ENCODE measurements at places on chromosomes 7 and 10.
A peak's percentile ranks its signal among the peaks of the same experiment; 100 is the strongest.

- DNase-seq: no peak
These were observed 29.4 kb upstream of the TNRC18 start for GRCh38 chr7:5452937-5453540.

- DNase-seq: no peak
These were observed 102.3 kb downstream of the MKX start for GRCh38 chr10:27643301-27643700.

DNA sequence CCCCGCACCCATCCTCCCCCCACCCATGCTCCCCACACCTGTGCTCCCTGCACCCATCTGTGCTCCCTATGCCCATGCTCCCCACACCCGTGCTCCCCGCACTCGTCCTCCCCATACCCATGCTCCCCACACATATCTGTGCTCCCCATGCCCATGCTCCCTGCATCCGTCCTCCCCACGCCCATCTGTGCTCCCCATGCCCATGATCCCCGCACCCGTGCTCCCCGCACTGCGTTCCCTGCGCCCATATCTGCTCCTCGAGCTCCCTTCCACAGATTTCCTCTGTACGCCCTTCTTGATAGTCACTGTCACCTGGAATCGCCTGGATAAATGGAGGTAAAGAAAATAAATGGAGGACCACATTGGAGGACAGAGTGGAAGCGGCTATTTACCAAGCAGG is 9.9 kb downstream of the DIP2C start:
- DNase-seq: no peak

DNA sequence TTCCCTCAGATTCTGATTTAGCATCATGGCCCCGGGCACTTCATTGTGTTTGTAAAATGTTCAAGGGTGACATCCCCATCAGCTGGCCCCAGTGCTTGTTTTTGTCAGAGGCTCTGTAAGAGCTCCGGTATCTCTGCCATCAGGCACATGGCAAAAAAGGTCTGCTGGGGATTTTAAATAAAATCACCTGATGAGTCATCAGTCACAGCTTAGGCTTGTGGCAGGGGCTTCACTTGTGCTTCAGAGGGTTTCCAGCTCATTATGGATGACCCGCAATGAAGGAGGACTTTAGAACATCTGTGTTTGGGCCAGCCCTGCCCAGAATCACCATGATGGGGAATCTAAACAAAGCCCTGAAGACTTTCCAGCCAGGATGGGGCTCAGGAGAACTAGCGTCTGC is 259.9 kb downstream of the ZEB1 start:
- DNase-seq: no peak

DNA sequence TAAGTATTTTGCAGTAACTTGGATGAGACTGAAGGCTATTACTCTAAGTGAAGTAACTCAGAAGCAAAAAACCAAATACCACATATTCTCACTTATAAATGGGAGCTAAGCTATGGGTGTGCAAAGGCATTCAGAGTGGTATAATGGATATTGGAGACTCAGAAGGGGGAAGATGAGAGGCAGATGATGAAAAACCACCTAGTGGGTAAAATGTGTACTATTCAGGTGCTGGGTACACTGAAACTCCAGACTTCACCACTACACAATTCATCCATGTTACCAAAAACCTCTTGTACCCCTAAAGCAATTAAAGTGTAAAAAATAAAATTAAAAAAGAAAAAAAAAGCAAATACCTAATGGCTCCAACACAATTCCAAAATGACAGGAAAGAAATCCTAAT is 351.7 kb downstream of the NXPH1 start:
- DNase-seq: no peak

GRCh38 chr7:116209561-116210070 is 723 bp upstream of the TES start:
- DNase-seq: no peak

GRCh38 chr10:114404171-114405010 is at the start of gene AFAP1L2:
Gene AFAP1L2, minus strand, starts transcription at chr10:114404502. Its CDS starts 47 bp downstream, at chr10:114404455.
- no peak for DNase-seq

DNA sequence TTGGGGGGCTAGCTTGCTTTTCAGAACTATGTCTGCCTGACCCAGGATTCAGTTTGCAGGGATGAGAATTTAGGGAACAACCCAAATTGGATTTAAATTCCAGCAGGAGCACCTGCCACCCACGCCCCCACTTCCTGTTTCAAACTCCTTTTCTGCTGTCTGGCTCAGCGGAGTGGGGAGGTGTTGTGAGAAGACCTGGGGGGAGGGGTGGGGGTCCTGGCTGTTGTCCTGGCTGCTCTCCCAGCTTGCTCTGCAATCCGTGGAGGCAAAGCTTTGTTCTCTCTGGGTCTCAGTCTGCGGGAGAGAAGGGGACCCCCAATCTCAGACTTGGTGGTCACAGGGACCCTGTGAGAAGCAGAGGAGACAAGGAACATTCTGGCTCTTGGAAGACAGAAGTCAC is 799 bp downstream of the KCNK18 start:
- DNase-seq: no peak

GRCh38 chr10:6756716-6757115 is 176.6 kb upstream of the PRKCQ start:
- DNase-seq: no peak

DNA sequence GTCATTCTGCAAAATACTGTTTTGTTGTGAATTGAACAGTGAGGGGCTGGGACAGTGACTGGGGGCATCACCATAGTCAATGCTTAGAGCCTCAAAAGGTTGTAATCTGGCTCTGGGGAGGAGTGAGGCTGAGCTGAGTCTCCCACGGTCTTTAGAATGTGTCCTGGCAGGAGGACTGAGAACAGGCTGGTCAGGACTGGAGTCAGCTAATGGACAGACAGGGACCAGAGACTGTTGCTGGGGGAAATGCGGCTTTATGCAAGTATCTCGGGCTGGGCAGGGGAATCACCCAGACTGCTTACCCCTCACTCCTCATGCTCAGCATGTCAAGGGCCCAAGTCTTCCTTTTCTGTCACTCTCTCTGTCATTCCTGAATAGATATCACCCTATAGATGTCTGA is 346.5 kb downstream of the TYW1 start:
- no peak for DNase-seq

DNA sequence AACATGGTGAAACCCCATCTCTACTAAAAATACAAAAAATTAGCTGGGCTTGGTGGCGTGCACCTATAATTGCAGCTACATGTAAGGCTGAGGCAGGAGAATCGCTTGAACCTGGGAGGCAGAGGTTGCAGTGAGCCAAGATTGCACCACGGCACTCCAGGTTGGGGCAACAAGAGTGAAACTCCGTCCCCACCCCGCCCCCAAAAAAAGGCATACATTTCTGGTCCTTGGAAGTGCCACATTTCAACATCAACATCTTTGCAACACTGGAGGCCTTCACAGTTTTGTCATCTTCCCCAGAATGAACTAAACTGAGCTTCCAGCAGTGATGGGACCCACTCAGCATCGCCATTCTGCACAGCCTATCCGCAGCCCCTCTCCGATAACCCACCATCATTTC is 36.6 kb downstream of the FAM53B start:
- DNase-seq: no peak

DNA sequence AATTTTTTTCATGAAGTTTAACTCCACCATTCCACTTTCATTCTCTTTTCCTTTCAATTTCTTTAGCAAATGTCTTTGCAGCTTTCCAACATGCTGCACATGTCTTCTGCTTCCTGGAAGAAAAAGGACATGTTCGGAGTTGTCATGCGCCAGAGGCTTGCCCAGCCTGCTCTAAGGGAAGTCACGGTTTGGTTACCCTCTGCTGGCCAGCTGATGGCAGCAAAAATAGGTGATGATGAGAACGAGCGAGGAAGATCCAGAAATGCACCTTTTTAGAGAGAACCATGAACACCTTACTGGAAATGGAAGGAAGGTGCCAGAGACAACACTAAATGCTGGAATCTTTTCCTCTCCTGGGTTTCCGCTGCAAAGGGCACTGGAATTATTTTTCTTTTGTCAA is 4.9 kb upstream of the ZSCAN21 start:
- no peak for DNase-seq

DNA sequence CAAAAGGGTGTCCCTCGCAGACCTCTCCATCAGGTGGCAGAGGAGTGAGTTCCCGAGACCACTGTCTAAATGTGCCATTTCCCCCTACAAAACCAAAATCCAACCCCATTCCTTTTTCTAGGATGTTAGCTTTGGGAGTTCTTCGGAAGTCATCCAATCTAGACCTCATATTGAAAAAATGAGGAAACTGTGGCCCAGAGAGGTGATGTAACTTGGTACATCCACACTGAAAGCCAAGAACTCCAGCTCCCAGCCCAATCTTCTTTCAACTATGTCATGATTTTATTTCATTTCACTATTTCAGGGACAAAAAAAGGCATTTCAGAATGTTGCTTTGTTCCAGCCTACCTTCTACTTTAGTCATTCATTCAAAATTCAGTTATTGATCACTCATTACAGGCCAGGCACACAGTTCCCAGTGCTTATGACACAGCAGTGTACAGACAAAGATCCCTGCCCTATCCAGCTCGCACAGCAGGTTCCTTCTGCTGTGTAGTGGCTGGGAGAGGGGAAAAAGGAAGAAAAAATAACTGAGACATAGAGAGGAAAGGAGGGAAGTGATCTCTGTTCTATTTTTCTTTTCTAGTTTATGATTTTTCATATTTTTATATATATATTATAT is 35.8 kb downstream of the SCRN1 start:
- no peak for DNase-seq

GRCh38 chr7:47418601-47419309 is 163.2 kb downstream of the TNS3 start:
- DNase-seq: no peak

DNA sequence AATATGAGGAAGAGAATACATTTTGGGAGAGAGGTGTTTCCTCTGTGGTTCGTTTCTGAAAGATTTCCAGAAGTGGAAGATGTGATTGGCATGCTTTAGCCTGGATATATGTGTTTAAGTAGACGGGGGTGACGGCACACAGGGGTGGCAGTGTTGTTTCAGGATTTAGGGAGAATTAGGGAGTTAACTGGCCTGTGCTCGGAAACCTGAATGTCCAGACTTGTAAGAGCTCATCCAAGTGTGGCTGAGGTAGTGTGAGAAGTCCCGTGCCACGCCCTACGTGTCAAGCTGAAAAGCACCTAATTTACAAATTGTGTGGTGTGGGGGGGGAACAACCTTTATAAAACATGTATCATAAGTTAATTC is 1.1 kb downstream of the RALA start:
- DNase-seq: no peak

DNA sequence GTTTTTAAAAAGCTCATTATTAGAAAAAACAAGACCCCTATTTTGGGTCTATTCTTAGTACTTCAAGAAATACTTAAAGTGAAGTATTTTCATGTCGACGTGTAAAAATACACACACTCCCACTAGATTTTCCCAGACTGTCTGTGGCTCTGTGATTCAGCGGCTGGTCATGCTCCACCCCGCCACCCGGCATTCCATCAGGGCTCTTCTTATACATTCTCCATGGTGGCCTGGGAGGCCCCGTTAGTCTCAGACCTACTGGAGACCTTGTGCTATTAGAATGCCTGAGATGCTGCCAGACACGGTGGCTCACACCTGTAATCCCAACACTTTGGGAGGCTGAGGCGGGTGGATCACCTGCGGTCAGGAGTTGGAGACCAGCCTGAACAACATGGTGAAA is 13.1 kb downstream of the TECPR1 start:
- no peak for DNase-seq

- DNase-seq: no peak
These were observed 125.5 kb upstream of the VSTM2A start for GRCh38 chr7:54416678-54417077.

- DNase-seq: peak; percentile 97
These were observed 35.4 kb downstream of the MALSU1 start for GRCh38 chr7:23334482-23335056.

DNA sequence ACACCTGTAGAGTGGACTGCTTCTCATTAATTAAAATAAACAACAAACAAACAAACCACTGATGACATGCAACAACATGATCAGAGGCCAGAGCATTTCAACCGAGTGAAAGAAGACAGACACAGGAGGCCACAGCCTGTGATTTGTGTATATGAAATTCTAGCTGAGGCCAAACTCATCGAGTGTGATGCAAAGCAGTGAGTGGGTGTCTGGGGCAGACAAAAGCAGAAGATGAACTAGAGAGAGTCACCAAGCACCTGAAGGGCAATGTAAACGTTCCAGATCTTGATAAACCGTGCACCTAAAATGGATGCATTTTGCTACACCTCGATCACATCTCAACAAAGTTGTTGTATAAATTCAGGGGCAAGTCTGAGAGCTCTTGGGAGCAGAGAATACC is 108.4 kb downstream of the KLF6 start:
- no peak for DNase-seq

GRCh38 chr7:15753887-15754579 is 67.5 kb upstream of the MEOX2 start:
- no peak for DNase-seq

GRCh38 chr7:143433759-143434158 is 9.5 kb upstream of the TAS2R60 start:
- DNase-seq: no peak

- no peak for DNase-seq
These were observed 1.3 kb upstream of the CLDN4 start for GRCh38 chr7:73829505-73829904.

GRCh38 chr10:48749254-48749787 is 64.6 kb downstream of the WDFY4 start:
- DNase-seq: no peak

- DNase-seq: no peak
These were observed 8.6 kb upstream of the ZNF713 start for GRCh38 chr7:55878691-55879090.

- no peak for DNase-seq
These were observed 109.1 kb upstream of the CTTNBP2 start for GRCh38 chr7:117982071-117983055.

GRCh38 chr7:155644971-155645509 is 579 bp downstream of the RBM33 start:
- peak; percentile 30 for DNase-seq

DNA sequence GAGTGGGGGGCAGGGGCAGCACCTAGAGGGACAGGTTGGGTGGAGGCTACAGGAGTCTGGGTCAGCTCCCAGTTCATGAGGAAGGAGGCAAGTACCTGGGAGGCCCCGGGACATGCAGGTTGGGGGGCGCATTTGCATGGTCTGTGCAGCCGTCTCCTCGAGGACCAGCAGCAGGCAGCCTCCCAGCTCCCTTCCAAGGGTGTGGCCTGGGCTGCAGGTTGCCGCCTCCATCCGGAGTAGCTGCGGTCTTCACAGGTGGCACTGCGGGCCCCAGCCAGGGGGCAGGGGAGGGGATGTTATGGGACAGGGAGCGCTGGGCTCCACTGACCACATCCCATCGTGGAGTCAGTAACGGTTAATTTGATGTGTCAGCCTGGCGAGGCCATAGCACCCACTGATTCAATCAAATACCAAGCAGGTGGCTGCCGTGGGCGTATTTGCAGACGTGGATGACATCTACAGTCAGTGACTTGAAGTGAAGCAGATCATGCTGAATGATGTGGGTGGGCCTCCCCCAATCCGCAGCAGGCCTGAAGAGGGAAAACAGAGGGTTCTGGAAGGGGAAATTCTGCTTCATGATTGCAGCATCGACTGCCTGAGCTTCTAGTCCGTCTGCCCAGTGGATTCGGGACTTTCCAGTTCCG is 81.6 kb downstream of the PRKAG2 start:
- no peak for DNase-seq

DNA sequence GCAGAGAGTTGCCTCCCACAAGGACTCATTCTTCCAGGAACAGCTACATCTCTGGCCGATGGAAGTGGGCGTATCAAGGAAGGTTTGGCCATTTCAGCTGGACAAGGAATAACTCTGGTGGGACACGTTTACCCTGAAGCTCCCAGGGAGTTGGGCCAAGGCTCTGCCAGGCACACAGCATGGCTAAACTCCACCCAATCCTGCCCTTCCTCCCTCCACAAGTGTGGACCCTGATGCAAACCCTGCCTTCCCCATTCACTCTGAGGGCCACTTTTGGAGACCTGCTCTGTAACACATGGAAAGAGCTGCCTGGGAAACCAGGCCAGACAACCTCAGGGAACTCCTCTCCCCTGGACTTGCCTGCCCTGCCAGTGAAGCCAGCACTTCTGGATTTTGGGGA is 407.8 kb upstream of the FOXK1 start:
- no peak for DNase-seq
